GM12892 (cell line): ENCODE measurements at places on chromosomes 11 and 22.

DNA sequence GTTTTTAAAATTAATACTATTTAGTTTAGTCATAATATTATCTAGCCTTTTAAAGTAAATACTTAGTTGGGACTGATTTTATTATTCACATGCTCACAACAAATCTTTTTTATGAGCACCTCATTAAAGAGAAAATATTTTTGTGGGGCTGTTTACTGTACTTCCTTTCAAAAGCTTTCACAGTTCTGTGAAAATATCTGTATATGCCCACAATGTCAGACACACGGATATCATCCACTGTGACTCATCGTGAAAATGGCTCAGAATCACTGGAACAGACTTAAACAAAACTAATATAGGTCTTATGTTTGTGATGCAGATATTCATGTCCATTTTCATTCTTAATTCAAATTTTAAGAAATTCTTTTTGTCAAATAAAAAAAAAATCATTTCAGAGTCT lies 305.2 kb downstream of the RAB38 start:
- DNase-seq, result no peak

GRCh38 chr11:32297611-32298011 lies 137.7 kb downstream of the WT1 start:
- no peak for DNase-seq

- no peak for DNase-seq
Measured at GRCh38 chr11:64876835-64877341, 1.5 kb downstream of the EHD1 start.

DNA sequence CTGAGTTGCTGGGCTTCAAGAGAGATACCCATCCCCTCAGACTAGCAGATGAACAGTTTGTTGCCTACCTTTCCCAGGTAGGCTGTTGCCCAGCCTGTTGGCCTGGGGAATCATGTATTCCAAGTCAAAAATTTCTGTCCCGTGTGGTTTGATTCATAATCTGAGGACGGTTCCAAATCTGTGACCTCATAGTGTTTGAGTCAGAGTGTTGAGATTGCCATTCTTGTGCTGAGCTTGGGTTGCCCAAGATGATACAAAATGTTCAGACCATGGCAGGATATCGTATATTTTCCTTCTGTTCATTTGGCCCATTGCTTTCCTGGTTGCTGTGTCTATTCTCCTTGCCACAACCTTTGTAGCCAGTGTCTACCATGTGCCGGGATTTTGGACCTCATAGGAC lies 64.3 kb downstream of the CYB5R2 start:
- DNase-seq, result no peak

GRCh38 chr11:60917267-60917666 lies 3.3 kb downstream of the TMEM109 start:
- no peak for DNase-seq

- no peak for DNase-seq
Measured at GRCh38 chr22:27514601-27515523, 286.7 kb downstream of the MN1 start.

- DNase-seq, result no peak
Measured at GRCh38 chr22:41351011-41351410, 30.7 kb upstream of the TEF start.

GRCh38 chr11:131691181-131692041 lies 321.0 kb downstream of the NTM start:
- DNase-seq, result no peak

DNA sequence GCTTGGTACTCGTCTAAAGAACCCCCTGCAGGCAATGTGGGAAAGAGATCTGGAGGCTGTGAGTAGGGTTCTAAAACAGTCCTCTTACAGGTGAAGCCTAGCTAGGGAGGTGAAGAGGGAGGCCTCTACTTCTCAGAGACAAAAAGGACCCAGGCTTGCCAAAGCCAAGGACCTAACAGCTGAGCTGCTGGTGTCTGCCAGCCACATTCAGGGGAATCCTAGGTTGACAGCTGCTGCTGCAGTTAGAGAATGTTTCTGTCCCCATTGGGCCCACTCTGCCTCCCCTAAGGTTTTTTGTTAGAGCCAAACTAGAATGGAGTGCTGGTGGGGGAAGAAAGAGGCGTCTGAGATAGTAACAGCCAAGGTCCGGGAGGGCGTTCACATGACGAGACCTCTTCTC lies 26.6 kb upstream of the TLCD5 start:
- no peak for DNase-seq

DNA sequence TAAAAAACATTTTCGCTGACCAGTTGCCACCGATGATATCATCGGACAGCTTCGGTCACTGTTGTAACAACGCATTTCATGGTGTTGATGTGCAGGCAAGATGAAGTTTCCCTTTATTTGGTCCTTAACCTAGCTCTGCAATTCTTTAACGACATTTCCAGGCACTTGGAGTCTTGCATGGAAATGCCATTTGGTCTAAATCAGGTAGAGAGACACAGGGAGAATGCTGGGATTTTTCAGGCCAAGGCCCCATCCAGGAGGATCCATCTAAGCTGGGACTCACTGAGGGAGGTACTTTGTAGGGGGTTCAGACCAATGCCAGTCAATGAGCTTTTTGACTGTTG lies 121.5 kb upstream of the RCN1 start:
- DNase-seq, result no peak

- DNase-seq, result no peak
Measured at GRCh38 chr22:31425331-31426050, 26.1 kb downstream of the DRG1 start.

- DNase-seq, result no peak
Measured at GRCh38 chr11:22635689-22636088, 10.1 kb upstream of the FANCF start.

- no peak for DNase-seq
Measured at GRCh38 chr11:1810761-1811160, 24.0 kb upstream of the SYT8 start.

GRCh38 chr11:109707411-109707810 lies 285.4 kb downstream of the C11orf87 start:
- no peak for DNase-seq

DNA sequence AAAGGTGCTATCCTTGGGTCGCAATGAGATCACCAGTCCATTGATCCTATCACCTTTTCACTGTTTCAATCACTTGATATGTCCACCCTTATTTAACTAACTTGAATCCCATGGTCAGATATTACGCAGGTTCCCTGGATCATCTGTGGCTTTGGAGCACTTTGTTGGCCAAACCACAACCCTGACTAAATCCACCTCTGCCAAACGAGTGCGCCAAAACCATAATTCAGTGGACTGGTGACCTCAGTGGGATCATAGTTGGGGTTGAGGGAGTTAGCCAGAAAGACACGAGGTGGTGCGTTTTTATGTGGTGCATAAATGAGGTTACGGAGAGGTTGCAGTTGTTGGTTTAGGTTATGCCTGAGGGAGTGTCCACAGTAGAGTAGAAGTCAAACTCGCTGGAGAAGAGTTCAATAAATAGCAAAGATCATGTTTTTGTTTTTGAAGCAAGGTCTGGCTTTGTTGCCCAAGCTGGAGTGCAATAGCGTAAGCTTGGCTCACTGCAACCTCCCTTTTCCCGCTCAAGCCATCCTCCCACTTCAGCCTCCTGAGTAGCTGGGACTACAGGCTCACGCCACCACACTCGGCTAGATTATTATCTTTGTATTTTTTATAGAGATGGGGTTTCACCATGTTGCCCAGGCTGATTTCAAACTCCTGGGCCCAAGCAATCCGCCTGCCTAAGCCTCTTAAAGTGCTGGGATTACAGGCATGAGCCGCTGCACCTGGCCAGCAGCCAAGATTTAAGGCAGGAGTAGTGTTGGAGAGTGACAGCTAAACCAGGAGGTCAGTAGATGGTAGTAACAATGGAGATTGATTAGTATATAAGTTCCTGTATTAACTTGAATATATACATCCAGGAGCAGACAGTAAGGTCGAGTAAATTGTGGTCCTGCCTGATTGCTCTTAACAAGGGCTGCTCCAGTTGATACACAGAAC lies 4.5 kb downstream of the FOXR1 start:
- no peak for DNase-seq

DNA sequence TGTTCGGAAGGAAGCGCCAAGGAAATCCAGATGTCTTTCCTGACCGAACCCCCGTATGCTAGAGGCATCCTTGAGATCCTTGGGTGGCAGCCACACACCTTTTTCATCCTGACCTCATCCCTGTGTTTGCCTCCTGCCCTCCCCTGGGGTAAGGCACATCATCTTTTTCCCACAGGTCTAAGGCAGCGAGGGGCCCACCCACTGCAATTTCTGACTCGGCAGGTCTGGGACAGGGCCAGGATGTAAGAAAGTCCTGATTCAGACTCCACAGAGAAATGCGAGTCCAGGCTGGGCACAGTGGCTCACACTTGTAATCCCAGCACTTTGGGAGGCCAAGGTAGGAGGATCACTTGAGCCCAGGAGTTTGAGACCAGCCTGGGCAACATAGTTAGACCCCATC lies 10.5 kb downstream of the ZMAT5 start:
- DNase-seq, result no peak

GRCh38 chr11:42720716-42721563 lies 590.9 kb upstream of the API5 start:
- no peak for DNase-seq

DNA sequence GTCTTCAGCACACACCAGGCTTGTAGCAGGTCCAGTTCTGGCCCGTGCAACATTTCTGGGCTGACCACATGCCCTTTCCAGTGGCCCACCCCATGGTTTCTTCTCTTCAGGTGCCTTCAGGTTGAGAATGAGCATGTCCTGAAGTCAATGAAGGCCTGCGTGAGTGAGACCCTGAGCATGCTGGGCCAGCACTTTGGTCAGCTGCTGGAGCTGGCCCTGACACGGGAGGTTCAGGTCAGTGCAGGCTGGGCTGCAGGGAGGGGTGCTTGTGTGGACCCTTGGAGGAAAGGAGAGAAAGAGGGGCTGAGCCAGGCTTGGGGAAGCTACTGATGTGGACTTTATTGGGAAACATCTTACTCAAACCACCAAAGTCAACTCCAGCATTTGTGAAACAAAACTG lies 63.5 kb downstream of the INSC start:
- no peak for DNase-seq

DNA sequence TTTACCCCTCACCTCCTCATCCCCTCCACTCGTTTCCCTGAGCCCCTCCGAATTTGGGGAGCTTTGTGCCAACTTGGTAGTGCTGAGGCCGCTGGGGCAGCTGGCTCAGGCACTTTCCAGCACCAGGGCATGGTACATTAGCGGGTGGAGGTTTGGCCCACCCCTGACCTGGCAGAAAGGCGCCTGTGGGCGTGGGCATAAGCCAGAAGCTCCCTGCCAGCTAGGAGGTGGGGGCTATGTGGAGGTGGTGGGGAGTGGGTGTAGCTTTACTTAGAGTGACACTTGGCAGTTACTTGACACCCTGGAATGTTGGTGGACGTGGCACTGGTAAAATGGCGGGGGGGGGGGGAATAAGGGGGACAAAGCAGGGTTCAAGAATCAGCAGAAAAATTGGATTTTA lies 10.3 kb upstream of the IGF2 start:
- DNase-seq, result no peak

DNA sequence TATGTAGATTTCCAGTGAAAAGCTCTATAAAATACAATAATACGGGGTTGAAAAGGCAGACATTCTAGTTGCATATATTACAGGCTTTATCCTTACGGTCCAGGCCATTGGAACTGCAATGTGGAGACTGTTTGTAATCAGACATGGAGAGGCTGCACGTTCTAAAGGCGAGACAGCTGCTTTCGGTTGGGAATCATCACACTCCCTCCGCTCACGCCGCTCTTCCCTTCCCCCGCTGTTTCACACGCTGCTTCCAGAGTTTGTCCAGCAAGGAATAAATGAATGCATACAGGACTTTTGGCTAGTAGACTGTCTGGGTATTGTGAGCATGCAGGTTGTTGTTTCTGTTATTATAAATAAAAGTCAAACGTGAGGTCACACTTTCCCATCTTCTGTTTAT lies 13.5 kb upstream of the EFCAB6 start:
- no peak for DNase-seq

- DNase-seq, result no peak
Measured at GRCh38 chr11:104836691-104837090, 61.6 kb downstream of the CASP12 start.

GRCh38 chr11:122273476-122274191 lies 157.6 kb upstream of the BLID start:
- DNase-seq, result no peak

- no peak for DNase-seq
Measured at GRCh38 chr11:87323899-87324298, 286.2 kb downstream of the TMEM135 start.

DNA sequence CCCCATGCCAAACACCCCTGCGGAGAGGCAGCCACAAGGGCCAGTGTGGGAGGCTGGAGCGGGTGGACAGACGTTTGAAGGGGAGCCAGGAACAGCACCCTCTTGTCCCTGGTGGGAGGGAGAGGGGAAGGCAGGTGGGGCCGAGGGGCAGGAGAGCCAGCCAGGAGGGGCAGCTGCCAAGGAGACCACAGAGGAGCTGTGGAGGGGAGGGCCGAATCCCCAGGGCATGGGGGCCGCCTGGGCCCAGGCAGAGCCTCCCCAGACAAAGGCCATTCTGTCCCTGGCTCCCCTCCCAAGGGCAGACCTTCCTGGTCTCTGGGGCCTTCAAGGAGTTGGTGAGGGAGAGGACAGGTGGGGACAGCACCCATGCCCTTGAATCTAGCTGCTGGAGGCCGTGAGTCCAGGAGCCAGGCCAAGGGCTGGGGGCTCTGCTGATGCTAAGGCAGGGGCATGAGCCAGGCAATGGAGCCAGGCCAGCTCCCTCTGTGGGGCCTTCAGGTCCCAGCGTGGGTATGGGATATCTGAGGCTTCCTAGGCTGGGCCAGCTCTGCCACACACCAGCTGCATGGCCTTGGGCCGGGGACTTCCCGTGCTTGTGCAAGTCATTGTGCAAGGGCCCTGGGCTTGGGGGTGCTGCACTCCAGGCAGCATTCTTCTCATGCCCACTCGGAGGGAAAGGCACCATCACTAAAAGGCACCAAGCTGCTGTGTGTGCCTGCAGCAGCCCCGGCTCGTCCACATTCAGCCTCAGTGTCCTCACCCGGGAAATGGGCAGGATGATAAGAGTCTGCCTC lies 11.4 kb downstream of the EMID1 start:
- DNase-seq, result no peak

DNA sequence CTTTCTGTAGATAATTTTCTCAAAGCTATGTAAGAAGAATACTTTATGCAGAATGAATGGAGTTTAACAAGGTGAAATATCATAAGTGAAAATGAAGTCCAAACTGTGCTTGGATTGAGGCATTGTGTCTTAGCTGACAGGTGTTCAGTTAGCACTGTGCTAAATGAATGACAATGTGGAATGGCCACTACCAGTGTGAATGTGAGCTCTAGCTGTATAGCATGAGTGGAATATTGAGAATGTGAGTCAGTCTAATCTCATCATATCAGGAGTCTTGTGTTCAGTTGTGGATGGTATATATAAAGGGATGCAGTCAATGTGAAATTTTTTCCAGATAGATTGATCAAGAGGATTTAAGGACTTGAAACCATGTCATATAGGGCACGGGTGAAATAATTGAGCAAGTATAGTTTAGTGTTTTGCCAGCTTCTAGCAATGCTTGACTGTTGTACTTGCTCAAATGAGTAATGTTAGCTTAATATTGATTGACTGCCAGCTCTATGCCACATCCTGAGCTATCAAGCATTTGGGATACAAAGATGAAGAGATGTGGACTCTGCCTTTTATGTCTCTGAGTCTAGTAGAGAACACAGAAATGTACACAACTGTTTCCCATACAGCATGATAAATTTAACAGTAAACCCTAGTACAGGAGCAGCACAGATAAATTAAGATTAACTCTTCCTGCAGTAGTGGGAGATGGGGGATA lies 10.6 kb upstream of the RAG2 start:
- no peak for DNase-seq

GRCh38 chr11:47854667-47855066 lies 6.5 kb upstream of the NUP160 start:
- no peak for DNase-seq

- DNase-seq, result no peak
Measured at GRCh38 chr22:44628835-44629234, 73.2 kb upstream of the PRR5 start.
